ENCODE measurements at places on chromosomes 2 and 18.

DNA sequence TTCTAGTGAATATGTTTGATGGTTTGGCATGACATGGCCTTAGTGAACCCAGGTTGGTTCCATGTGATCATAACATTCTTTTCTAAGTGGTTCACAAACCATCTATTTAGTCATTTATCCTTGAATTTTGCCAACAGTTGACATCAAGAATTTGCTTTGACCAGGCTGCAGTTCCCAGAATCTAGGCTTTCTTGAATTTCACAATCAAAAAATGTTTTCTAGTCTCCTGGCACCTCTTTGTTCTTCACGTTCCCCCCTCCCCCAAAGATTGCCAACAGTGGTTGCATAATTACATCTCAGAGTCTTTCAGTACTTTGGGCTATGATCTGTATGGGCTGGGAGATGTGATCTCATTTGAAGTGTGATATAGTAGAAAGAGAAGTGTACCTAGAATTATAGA, 124.0 kb downstream of the GATA6 start:
- DNase-seq, result no peak

DNA sequence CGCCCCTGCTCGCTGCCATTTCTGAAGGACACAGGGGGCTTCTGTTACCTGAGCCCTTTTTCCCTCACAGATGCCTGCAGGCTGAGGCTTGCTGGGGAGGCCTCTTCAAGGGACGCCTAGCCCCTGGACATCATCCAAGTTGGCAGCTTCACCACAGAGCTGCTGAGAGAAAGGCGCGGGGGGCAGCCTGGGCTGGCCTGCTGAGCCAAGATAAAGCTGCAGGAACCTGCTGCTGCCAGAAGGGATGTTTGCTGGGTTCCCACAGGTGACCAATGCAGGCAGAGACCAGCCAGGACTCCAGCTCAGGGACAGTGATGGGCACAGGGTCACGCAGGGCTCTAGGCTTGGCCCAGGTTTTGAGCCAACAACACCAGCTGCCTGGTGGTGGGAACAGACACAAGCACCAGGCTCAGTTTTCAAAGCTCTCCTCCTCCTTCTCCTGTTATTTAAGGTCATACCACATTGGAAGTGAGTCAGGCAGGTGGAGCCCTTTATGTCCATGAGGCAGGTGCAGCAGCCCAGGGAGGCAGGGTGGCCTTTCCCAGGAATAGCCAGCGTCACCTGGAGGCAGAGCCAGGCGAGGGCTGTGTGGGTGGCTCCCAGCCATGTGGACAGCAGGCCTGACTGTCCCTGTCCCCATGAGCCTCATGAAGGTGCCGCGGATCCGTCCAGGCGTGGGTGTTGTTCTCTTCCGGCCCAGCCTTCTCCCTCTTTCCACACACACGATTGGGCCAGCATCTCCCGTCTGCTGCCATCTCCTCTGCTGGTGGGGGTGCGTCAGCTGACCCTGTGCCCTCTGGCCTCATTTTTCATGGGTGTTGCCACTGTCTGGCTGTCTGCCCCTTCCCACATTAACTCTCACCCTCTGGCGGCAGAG, 515.5 kb upstream of the MYT1L start:
- DNase-seq, result peak; percentile 77

- DNase-seq, result no peak
These were observed 72.7 kb downstream of the FAM228A start for GRCh38 chr2:24247592-24247991.

DNA sequence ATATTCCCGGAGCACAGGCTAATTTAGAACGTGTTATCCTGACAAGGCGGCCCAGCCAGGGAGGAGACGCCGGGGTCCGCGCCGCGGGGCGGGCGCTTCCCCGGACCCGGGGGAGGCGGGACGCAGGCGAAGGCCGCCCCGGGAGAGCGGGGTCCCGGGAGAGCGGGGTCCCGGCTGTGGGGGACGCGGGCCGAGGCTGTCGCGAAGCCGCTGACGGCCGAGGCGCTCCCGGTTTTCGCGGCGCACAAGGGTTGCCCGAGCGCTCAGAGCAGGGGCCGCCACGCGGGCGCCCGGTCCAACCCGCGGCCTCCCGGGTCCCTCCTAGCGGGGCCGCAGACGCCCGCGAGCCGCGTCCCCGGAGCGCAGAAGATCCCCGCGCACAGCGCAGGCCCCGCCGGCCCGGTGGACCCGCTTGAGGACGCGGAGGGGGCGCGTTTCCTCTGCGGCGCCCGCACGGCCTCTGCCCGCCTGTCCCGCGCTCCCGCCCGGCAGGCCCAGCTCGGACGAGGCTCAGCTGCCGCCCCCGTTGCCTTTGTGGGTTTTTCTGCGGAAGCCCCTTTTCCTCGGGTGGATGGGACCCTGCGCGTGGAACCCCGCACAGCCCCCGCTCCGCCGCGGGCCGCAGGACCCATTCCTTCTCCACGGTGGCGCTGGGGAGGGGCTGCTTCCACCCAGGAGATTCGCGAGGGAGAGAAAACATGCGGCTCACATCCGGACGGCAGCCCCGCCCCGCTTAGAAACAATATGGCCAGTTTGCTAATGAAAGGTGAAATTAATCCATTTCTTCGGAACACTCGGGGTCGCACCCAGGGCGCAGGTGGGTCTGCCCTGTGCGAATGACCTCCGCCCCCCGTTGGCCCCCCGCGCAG, 9.6 kb upstream of the KCNG2 start:
- no peak for DNase-seq

DNA sequence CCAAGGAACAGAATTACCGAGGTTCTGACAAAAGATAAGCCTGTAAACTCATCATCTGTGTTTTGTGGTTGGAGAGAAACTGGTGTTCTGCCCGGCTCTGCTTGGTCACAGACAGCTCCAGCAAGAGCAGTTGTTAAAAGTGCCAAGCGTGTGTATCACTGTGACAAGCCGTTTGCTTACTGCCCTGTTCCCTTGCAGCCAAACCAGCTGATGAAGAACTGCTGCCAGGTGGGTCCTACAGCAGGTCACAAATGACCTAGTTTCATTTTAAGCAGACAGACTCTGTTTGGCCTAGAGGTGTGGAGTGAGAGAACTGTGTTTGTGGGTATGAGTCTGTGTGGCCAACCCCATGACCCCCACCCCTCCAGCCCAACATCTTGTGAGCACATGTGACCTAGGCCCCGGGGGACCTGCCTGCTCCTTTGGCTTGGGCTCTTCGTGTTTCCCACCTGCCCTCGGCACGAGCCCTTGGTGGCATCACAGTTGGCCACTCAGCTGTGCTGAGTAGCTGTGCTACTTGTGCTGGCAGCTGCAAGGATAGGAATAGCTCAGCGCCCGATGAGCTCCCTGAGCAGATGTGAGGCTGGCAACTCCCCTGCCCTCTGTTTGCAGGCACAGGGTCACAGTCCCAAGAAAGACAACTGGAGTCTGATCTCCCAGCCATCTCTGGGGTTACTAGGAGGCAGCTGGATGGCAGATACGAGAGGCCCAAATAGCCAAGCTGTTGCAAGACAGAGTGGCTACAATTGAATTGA, 9.7 kb downstream of the OXER1 start:
- DNase-seq, result no peak

DNA sequence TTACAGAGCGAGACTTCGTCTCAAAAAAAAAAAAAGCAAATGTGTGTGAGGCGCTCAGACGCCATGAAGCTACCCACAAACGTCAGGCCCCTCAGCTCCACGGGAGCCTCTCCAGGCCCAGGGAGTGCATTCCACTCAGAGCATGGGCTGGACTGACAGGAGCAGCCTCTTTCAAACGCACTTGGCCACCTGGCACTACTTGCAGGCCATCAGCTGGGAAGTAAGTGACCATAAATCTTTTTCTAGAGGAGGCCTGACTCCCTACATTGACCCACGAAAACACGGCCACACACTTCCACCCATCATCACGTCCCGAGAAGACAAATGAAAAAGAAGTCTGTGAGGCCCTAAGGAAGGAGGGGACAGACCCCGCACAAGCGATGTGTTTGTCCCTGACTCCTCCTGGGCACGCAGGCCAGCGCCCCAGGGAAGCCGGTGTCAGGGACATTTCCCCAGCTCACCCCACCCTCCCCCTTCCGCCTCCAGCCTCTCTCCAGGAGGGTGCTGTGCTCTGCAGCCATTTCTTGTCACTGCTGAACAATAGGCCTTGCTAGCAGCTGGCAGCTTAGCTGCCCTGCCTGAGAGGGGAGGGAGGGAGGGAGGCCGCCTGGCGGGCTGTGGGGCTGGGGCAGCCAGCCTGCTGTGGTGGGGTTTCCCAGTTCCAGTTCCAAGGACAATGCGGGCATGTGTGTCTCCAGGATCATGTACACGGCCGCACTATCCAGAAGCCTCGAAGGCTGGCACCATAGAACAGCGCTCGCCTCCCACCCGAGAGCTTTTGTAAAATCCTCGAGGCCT, 26.6 kb downstream of the SERTAD2 start:
- DNase-seq, result no peak

DNA sequence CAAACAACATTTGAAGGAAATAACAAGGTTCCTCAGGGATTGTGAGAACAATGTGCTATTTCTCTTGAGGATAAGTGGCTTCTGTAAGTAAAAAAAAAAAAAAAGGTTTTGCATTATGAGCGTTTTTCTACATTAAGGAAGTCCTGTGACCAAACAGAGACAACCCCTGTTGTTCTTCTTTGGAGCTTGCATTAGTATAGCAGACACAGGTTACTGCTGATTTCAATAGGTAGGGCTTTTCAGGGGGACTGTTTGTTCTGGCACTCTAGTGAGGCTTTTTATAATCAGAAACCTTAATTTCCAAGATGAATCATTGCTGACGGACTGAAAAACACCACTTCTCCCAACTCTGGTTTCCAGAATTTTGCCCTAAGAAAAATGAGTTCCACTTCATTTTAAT, 8.2 kb downstream of the DPP10 start:
- no peak for DNase-seq

GRCh38 chr2:218547511-218547910, 20.6 kb downstream of the USP37 start:
- no peak for DNase-seq

DNA sequence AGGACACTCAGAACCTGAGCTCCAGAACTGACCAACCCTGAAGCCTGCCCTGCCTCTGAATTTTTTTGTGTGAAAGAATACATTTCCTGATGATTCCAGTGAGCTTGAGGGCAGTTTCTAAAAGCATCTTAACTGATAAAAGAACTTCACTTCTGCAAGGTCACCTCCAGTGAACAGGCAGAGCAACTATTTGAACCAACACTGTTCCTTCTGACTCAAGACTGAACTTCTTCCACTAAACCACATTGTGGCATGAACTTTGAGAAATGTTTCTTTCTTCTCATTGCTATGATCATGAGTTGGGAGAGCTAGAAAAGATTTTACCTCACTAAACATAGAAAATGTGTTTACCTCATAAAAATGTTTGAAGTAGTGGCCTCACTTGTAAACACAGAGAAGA, 83.8 kb upstream of the SERTAD2 start:
- no peak for DNase-seq

DNA sequence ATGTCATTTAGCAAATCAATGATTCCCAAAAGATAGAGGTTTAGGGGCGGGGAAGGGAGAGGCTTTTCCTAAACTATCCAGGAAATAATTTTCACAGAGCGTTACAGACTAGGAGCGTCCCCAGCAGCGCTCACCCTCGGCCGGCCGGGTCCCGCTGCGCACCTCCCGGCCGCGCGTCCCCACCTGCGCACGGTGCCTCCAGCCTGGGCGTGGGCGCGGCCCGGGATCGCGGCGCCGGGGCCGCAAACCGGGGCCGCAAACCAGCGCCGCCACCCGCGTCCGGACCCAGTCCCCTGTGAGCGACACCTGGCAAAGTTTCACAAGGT, 684 bp upstream of the ZCCHC2 start:
- DNase-seq, result no peak

- no peak for DNase-seq
These were observed 20.1 kb upstream of the IGFBP5 start for GRCh38 chr2:216715402-216715974.

DNA sequence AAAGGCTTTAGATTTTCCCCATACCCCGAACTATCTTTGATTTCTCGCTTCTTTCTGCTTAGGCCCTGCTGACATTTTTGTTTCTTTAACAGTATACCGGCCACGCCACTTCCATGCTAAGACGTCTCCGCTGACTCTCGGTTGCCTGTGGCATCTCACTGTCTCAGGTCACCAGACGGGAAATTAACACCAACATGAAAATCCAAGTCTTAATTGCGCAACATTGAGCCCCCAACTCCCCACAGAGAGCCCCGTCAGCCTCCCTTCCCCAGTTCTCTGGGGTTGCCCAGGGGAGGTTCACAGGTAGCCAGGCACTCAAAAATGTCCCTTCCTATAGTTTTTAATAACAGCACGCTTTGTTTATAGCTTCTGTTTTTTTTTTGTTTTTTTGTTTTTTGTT, 30.2 kb downstream of the CD8B2 start:
- DNase-seq, result no peak

- DNase-seq, result no peak
These were observed 266.6 kb downstream of the CYP26B1 start for GRCh38 chr2:71880846-71881610.

DNA sequence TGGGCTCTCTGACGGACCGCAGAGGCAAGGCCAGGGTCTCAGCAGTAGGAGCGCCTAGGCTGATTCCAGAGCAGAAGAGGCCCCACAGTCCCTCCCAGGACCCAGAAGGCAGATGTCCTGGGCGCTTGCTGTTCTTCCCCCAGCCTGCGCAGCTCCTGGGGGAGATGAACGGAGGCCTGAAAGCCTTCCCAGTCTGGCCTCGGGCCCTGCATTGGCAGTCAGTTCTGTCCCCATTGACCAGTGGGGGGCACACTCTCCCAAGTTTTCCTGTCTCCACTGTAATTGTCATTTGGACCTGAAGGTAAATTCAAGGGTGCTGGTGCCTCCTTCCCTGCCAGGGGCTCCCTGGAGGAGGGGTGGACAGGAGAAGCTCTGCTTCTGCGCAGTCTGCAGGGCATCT, 345.7 kb downstream of the CYP26B1 start:
- DNase-seq, result peak; percentile 21

Data from hematopoietic multipotent progenitor cell (in vitro differentiated cells).